ENCODE measurements at places on chromosomes 3 and 15.

DNA sequence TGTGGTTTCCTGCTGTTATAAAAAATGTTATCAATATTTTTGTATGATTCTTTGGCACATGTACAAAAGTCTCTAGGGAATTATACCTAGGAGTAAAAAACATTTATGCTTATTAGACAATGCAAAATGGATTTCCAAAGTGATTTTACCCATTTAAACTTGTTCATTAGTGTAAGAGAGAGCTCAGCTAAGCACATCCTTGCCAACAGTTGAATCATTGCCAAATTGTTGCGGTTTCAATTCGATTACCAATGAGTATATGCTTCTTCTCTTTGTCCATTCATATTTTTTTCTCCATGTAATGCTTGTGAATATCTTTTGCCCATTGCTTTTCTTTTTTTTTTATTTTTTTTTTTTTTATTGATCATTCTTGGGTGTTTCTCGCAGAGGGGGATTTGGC, 17.2 kb downstream of the CASR start:
- DNase-seq: no peak

- no peak for DNase-seq
Measured at GRCh38 chr15:101559952-101560351, 70.4 kb upstream of the PCSK6 start.

DNA sequence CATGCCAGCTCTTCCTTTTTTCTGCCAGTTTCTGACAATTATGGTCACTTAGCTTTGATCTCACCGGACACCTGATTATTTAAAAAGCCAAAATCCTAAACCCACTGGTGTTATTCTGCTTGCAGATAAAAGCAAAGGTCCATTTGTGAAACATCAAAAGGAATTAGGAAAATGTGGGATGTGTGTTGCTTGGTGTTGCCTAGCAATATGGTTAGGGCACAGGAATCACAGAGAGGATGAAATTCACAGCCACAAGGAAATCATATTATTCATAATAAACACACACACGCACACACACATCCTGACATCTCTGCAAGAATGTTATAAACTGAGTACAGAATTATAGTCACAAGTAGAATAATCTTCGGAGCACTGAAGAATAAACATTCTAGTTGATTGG, 89.3 kb upstream of the BHLHE40 start:
- no peak for DNase-seq

GRCh38 chr3:16460886-16461285, 52.6 kb downstream of the RFTN1 start:
- no peak for DNase-seq

DNA sequence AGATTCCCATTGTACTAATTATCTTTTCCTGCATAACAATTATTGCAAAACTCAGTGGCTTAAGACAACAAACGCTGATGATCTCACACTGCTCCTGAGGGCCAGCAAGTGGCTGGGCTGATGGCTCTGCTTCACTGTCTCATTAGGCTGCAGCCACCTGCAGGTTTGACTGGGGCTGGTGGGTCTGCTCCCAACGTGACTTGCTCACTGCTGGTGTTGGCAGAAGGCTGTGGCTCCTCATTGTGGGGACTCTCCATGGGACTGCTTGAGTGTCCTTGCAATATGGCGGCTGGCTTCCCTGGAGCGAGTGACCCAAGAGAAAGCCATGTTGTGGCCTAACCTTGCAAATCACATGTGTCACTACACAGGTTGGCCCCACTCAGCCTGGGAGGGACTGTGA, 71.1 kb downstream of the PLXNA1 start:
- DNase-seq: no peak

GRCh38 chr15:60389261-60390077, 8.3 kb downstream of the ANXA2 start:
- peak; percentile 42 for DNase-seq

GRCh38 chr15:52155878-52156277, 35.3 kb downstream of the GNB5 start:
- no peak for DNase-seq

DNA sequence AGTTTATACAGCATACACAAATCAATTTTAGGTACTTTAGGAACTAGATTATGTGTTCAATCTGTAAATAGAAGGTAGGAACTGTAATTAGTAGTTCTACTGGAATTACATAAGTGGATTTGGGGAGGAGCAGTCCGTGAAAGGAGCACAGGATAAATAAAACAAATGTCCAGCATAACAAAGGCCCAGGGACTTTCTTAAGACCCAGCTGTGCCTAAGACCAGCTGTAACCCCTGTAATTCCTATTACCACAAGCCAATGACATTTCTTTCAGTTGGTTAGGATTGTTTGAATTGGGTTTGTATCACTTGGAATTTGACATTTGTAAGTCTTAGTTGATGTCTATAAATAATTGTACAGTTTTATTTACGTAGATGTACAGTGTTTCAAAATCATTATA, 4.8 kb upstream of the ZBTB20 start:
- no peak for DNase-seq

DNA sequence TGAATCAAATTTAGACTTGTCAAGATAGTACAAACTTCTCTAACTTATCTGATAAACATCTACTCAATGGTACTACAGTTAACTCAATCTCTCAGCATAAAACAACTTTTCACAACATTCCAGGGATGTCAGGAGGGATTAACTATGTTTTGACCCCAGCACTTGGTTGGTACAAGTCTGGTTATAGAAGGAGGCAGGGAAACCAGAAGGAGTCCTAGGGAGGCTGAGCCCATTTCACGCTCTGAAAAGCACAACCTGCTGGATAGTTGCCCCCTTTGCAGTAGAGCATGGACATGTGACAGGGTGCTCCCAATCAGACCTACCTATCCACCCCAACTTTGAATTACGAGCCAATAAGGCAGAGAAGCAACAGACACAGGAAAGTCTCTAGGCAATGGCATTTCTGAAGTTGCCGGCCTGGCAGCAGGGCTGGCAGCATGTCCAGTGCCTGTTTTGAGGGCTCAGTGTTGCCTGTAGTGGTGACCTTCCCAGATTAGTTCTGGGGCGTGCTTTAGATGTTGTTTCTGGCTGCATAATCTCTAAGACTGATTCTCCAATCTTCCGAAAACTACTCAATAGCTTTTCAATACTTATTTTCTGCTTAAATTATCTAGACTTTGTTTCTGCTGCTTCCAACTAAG, 8.2 kb downstream of the ANKUB1 start:
- DNase-seq: no peak

DNA sequence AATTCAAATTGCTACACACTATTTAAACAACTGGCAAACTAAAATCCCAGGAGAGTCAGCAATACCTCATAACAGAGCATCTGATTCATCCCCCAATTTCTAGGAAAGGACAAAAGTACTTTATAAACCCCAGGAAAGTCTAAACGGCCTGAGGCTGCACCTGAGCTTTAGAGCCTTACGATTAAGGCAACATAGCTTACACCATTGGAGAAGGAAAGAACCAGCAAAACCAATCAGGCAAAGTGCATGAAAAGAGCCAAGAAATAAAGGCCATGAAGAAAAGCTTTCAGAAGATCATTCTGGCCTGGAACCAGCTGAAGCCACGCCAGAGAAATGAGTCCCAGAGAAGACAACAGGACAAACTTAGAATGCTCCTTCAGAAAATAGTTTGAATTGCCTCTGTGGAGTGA, 48.1 kb downstream of the PTPN9 start:
- no peak for DNase-seq

DNA sequence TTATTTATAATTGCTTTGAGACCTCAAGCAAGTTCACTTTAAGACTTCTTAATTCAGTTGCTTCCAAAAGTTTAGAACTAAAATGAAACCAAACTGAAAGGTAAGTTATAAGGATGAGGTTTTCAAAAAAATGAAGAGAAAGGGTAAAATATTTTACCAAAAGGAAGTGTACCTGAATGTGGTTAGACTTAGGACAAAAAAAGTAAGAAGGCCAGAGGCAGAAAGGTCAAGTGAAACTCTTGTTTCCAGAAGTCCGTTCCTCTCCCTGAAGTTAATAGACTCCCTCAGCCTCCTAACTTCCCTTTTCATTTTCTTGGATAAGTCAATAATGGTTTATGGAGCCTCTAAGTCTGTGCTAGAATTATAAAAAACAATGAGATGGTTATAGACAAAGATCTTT, 16.6 kb downstream of the BTLA start:
- DNase-seq: no peak

- DNase-seq: no peak
Measured at GRCh38 chr3:11908981-11909698, 62.5 kb upstream of the TAMM41 start.

DNA sequence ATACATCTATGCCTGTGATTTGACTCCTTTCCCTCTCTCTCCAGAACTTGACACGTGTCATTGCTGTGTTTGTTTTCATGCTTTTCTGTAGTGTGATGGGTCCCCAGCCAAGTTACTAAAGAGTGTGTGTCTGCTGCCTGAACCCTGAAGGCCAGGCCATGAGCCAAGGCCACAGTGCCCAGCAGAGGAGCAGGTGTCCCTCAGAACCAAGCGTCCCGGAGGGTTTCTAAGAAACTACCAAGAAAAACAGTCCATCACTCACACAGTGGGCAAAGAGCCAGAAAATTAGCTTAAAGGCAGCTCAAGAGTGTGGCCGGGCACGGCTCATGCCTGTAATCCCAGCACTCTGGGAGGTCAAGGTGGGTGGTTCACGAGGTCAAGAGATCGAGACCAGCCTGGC, 35.2 kb downstream of the FBXO45 start:
- no peak for DNase-seq

GRCh38 chr3:65445573-65446169, 593.0 kb downstream of the MAGI1 start:
- no peak for DNase-seq

DNA sequence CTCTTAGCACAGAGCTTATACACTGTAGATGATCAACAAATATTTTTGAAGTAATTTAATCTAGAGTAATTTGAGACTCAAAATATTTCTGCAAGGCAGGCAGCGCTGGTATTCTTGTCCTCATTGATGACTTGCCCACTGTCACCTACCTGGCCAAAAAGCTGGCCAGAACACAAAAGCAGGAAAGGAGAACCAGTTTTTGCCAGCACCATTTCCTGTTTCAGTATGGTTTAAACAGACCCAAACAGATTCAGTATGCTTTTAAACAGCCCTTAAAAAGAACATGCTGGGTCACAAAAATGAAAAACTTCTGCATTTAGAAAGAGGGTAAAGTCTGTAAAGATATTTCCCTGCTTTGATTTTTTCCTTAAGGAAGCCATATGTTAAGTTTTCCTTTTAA, 42.3 kb upstream of the ZNF280D start:
- DNase-seq: no peak

All from GM12878 (cell line).